ENCODE measurements at places on chromosomes 1 and 21.

DNA sequence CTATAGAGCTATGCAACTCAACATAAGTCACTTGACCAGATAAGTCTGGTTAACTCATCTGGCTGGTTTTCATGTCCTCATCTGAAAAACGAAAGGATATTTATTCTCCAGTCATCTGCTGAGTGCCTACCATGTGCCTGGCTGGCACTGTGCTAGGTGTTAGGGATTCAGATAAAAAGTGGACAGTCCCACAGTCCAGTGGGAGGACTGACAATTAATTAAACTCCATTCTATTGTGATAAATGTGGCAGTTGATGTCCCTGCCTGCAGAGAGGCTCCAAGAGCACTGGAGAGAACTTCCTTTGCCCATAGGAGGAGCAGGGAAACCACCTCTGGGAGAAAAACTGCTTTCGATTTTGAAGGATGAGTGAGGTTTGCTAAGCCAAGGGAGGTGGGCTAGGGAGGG is 5.4 kb downstream of the NUAK2 start:
- DNase-seq: no peak

- no peak for DNase-seq
Observed at GRCh38 chr21:37206496-37206895, 60.6 kb downstream of the VPS26C start.

DNA sequence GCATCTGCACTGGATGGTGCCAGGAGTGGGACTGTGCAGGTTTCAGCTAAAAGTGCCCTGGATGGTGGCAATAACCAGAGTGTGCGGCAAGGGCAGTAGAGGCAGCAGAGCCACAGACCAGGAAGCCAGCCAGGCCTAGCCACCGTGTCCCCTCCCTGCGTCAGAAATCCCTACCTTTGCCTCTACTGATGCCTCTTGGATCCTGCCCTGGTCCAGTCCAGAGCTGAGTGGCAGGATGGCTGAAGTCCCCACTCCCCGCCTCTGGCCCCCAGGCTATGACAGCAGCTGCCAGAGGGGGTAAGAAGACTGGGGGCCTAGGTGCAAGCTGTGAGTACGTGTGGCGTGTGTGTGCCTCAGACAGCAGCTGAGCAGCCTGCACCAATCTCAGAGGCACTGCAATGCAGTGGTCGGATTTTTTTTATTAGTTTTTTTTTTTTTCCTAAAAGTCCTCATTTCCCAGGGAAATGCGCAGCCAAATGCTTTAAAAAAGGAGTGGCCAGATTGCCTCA is 51.9 kb downstream of the SYT2 start:
- no peak for DNase-seq

DNA sequence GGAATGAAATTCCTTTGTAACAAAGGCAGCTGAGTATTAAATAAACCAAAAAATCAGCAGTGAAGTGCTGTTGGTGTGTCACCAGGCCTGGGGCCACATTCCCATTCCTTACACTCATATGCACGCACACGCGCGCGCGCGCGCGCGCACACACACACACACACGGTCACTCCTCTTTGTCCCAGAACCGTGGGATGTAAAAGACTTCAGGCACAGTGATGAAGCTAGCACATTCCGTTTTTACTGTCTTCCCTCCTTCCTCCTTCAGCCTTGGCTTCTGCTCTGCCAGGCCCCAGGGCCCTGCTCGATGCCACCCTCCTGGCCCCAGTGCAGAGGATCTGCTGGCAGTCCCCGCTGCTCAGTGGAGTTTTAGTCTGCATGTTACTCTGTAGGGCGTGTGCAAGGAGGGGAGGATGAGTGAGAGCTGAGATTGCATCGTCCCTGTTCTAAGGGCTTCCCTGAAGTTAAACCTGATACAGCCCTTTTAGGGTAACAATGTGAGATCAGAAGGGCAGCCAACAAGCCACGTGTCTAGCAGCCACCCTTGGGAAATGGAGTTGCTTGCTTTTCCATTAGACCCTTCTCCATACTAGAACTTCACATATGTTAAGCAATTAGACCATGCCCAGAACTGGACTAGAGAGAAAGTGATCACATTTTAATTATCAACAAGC is 71.7 kb upstream of the WDR26 start:
- DNase-seq: no peak
